ENCODE measurements at places on chromosomes 13 and 19. TPM values are rescaled to one million over a fixed set of nuclear protein-coding genes. Genes with fewer than 3 reads are reported as not detected.
A peak's percentile ranks its signal among the peaks of the same experiment; 100 is the strongest.

- no peak for DNase-seq
- no peaks in the 10 kb centered on the region for H3K27me3 ChIP-seq
- H3K4me3 ChIP-seq: no peak overlapping the region
These were observed 401.1 kb upstream of the SPRY2 start for GRCh38 chr13:80742033-80742432.

- H3K4me1 ChIP-seq: peaks cover 56% of the 10 kb centered on the region
- peak; percentile 33 for DNase-seq
- H3K27me3 ChIP-seq: no peaks in the 10 kb centered on the region
These were observed 85.0 kb upstream of the UBL3 start for GRCh38 chr13:29935309-29935981.

DNA sequence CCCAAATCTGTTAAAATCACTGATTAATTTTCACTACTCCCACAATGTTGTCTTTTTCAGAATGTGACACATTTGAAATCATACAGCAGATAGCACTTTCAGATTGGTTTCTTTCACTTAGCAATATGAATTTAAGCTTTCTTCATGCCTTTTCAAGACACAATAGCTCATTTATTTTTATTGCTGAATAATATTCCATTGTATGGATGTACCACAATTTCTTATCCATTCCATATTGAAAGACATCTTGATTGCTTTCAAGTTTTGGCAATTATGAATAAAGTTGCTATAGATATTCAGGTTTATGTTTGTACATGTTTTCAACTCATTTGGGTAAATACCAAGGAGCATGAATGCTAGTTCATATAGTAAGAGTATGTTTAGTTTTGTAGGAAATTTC, 2635.6 kb upstream of the PCDH20 start:
- no peaks in the 10 kb centered on the region for H3K27me3 ChIP-seq
- no peaks in the 10 kb centered on the region for H3K4me1 ChIP-seq
- DNase-seq: no peak
- no peak overlapping the region for H3K4me3 ChIP-seq

DNA sequence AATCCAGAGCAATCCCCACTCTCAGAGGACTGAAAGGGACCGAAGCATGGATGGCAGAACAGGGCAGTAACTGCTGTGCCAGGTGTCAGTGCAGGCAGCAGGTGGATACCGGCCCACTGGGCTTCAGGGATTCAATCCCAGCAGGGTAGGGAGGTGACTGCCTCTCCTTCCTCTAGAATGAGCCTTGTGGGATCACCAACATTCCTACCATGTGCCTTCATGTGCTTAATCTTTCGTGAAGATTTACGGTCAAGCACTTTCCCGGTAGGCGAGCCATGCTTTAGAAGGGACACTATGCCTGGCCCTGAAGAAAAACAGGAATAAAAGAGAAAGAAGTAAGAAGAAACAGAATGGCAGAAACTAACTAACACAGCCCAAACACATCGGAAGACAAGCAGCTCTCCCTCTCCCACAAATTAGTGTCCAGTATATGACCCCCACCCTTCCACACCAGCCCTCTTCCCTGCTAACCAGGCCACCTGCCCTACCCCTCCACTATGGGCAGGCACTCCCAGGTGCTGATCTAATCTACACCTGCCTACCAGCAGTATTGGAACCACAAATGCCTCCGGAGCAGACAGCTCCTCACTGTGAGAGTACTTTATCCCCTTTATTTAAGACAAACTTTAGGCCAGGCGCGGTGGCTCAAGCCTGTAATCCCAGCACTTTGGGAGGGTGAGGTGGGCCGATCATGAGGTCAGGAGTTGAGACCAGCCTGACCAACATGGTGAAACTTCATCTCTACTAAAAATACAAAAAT, 162.5 kb downstream of the NUFIP1 start:
- H3K27me3 ChIP-seq: peaks cover 13% of the 10 kb centered on the region
- no peak overlapping the region for H3K27ac ChIP-seq
- no peak for DNase-seq

DNA sequence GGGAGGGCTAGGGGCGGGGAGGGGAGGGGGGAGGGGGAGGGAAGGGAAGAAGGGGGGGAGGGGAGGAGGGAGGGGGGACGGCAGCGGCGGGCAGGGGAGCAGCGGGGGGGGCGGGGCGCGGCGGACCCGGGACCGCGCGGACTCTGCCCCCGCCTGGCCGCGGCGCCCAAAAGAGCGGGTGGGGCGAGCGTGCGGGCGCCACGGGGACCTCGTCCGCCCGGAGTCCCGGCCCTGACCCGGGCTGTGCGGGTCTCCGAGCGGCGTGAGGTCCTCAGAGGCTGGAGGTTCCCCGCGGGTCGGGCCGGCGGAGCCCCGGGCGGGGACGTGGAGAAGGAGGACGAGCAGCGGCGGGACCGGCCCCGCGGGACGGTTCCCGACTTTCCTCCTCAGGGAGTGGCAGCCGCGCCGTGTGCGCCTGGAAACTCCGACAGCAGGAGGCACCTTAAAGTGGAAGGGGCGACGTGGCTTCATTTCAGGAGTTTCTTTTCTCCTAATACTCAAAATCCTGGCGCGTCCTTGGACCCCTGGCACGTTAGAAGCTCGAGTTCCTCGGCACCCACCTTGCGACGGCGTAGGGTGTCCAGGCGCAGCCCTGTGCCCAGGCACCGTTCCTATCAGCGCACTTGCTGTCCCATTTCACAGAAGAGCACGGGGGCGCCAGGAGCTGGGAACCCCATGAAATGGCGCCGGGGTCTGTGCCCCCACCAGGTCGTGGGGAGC, 518 bp upstream of the PLPP2 start:
- H3K4me3 ChIP-seq: no peak overlapping the region
- no peaks in the 10 kb centered on the region for H3K36me3 ChIP-seq
- H3K27ac ChIP-seq: no peak overlapping the region

DNA sequence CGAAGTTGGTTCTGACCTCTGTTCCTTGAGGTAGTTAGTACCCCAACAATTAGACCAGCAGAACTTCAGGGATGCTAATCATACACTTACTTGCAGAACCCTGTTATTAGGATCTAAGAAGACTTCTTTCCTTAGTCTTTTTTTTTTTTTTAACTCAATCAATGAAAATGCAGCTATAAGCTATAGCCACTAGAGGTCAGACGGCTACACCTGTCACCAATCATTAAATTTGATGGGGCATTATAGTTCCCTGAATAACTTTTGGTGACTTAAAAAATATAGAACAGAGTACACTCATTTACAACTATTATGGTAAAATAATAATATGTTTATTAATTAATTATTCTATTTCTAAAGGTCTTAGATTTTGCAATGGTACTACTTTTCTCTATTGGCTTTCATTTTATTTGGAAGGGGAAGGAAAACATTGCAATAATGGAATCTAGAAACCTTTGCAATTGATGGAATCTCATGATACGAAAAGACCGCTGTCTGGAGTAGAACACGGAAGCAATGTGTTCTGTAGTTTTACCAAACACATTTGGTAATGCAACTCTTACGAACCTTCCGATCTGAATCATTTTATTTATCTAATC, 483.2 kb downstream of the DIAPH3 start:
- H3K4me1 ChIP-seq: peaks cover 2% of the 10 kb centered on the region
- H3K27me3 ChIP-seq: no peaks in the 10 kb centered on the region
- H3K36me3 ChIP-seq: no peaks in the 10 kb centered on the region
- no peak overlapping the region for H3K27ac ChIP-seq

DNA sequence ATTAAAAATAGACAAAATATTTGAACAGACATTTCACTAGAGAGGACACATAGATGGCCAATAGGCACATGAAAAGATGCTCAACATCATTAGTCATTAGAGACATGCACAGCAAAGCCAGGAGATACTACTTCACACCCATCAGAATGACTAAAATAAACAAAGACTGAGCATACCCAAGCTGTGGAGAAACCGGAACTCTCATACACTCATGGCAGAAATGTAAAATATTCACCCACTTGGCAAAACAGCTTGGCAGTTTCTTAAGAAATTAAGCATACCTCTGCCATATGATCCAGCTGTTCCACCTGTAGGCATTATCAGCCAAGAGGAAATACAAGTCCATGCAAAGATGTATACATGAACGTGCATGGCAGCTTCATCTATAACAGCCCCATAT, 213.4 kb downstream of the TSHZ3 start:
- peaks cover 13% of the 10 kb centered on the region for H3K27me3 ChIP-seq
- H3K4me3 ChIP-seq: no peak overlapping the region
- no peaks in the 10 kb centered on the region for H3K36me3 ChIP-seq
- no peak overlapping the region for H3K27ac ChIP-seq

DNA sequence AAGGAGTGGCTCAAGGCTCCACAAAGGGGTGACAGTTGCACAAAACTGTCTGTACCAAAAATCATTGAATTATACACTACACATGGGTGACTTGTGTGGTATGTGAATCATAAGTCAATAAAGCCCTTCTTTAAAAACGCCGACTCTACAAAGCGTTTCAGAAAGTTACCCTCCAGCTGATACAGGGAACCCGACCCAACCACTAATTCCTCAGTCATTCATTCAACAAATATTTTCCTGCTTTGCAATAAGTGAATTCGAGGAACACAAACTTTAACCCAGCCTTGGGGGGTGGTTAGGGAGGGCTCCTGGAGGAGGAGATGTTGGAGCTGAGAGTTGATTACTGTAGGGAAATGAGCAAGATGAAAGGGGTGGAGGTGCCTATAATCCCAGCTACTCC, 32.0 kb downstream of the LTBP4 start:
- H3K36me3 ChIP-seq: peaks cover 4% of the 10 kb centered on the region
- no peak for DNase-seq
- no peak overlapping the region for H3K4me3 ChIP-seq
- peaks cover 4% of the 10 kb centered on the region for H3K27me3 ChIP-seq
- peaks cover 14% of the 10 kb centered on the region for H3K4me1 ChIP-seq
- H3K27ac ChIP-seq: no peak overlapping the region

DNA sequence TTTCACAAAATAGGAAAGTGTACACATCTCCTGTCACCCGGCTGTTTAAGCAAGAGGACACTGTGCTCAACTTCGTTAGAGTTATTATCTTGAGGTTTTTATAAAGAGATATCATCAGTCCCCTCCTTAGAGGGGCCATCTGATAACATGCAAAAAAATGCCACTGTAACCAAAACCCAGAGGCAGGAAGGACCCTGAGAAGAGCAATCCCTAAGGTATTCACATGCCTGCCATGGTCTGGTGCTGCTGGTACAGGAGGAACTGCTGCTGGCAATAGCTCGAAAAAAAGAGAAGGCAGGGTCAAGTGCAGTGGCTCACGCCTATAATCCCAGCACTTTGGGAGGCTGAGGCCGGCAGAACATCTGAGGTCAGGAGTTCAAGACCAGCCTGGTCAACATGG, 12.8 kb upstream of the CEACAM3 start:
- H3K4me3 ChIP-seq: no peak overlapping the region
- DNase-seq: no peak
- no peak overlapping the region for H3K27ac ChIP-seq

DNA sequence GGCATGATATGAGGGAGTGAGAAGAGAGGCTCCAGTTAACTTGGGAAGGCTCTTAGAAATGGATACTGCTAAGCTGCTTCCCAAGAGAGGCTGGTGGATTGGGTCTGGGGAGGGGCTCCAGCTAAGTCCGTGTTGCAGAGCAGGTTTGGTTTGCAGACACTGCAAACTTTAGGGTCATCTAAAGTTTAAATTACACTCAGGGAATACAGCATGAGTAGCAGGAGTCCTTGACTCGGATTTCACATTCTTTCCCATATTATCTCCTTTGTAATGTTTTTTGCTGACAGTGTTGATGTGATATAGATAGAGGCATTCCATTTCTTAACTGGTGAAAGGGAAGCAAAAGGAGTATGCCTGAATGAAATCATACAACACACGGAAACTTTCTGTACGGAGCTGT, 31.9 kb downstream of the SGCG start:
- DNase-seq: no peak
- H3K27ac ChIP-seq: no peak overlapping the region

DNA sequence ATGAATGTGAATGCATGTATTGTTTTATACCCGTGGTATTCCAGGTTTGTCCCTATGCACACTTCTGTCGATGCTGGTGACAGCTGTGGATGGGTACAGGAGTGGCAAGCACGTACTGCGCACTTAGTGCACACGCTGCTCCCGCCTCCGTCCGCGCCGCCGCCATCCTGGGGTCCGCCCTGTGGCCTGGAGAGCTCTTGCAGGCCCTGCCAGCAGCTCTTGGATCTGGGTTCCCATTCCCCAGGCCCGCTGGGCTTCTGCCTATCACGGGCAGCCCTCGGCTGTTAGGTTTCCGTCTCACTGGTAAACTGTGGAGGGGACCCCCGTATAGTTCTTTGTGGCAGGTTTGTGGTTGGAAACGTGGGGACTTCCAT, 4.0 kb downstream of the GNA11 start:
- peaks cover 2% of the 10 kb centered on the region for H3K36me3 ChIP-seq
- peaks cover 39% of the 10 kb centered on the region for H3K27me3 ChIP-seq
- peaks cover 21% of the 10 kb centered on the region for H3K4me1 ChIP-seq
- no peak for DNase-seq

DNA sequence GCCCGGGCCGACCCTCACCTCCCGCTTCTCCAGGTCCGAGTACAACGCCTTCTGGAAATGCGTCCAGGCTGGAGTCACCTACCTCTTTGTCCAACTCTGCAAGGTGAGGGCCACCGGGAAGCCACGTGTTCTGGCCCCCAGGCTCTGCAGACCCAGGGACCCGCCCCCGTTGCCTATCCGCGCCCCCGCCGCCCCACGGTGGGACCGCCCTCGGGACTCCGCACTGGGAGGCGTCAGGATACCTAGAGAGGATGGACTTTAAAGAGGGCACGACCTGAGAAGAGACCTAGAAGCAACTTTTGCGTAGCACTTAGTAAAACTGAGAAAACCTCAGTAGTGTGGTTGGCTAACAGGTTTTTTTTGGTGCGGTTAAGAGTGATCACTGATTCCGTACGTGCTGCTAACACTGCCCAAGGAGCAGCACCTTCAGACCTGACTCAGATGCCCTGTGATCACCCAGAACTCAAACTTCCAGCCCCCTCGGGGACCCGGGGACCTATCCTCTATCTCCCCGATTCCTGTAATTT, 492 bp downstream of the TMEM147 start:
- DNase-seq: peak; percentile 18
- peaks cover 3% of the 10 kb centered on the region for H3K36me3 ChIP-seq
- peaks cover 34% of the 10 kb centered on the region for H3K4me1 ChIP-seq
- peak overlapping the region; percentile 51 for H3K27ac ChIP-seq

- H3K36me3 ChIP-seq: no peaks in the 10 kb centered on the region
- H3K27ac ChIP-seq: no peak overlapping the region
- peaks cover 55% of the 10 kb centered on the region for H3K27me3 ChIP-seq
- peaks cover 9% of the 10 kb centered on the region for H3K4me1 ChIP-seq
These were observed 1.7 kb upstream of the SHISA2 start for GRCh38 chr13:26053418-26053980.

The OSCAR gene
- total RNA-seq: 0.83 TPM

The C19orf81 gene
- not detected for total RNA-seq

The GARIN5A gene
- total RNA-seq: 0.22 TPM

The S1PR4 gene
- 97.0 TPM for total RNA-seq

The ADGRE2 gene
- total RNA-seq: 20.6 TPM

The KLK12 gene
- not detected for total RNA-seq

The ZGLP1 gene
- total RNA-seq: 2.4 TPM

The BAX gene
- 104 TPM for total RNA-seq

The NOVA2 gene
- not detected for total RNA-seq

Measured in T-helper 17 cell (primary cell).